Stimulated activated CD8-positive, alpha-beta memory T cell treated with anti-CD3 and anti-CD28 coated beads, Interleukin-7, amount 100 ng/mL, for 24 hours (primary cell): ENCODE measurements at places on chromosomes 4 and X.

DNA sequence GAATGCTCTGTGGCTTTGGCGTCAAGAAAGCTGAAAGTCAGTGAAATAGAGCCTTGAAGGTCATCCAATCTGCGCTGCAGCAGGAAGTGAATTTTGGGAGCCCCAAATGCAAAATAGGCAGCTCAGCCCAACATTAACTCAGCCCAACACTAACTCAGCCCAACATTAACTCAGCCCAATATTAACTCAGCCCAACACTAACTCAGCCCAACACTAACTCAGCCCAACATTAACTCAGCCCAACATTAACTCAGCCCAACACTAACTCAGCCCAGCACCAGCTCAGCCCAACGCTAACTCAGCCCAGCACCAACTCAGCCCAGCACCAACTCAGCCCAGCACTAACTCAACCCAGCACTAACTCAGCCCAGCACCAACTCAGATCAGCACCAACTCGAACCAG lies 71.5 kb downstream of the SORBS2 start:
- DNase-seq = no peak

- no peak for DNase-seq
Observed at GRCh38 chrX:26442340-26442739, 226.4 kb downstream of the MAGEB5 start.

DNA sequence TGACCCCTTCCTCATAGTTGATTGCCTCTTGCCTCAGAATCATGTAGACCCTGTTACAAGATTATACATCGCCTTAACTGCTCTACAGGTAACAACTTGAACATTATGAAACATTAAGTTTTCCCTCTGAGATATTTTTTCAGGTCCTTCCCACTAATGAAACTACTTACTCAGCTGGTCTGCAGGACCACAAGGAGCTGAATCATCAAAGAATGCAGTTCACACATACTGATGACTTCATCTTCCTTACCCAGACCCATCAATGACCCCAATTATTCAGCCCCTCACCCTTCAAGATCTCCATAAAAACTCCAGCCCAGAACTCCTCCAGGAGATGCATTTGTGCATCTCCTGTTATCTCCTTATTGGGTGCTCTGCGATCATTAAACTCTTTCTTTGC lies 720.9 kb downstream of the RAPGEF2 start:
- no peak for DNase-seq

DNA sequence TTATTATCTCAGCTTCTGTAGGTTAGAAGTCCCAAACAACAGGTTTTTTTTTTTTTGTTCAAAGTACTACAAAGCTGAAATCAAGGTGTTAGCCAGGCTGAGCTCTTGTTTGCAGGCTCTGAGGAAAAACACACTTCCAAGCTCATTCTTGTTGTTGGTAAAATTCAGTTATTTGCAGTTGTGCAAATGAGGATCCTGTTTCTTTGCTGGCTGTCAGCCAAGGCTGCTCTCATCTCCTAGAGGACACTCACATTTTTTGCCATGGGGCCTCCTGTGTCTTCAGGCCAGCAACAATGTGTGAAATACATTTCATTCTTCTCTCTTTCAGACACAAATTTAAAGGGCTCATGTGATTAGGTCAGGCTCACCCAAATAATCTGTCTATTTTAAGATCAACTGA lies 60.3 kb upstream of the HSD17B10 start:
- DNase-seq = no peak

- no peak for DNase-seq
Observed at GRCh38 chr4:40845154-40845835, 95.5 kb downstream of the NSUN7 start.

DNA sequence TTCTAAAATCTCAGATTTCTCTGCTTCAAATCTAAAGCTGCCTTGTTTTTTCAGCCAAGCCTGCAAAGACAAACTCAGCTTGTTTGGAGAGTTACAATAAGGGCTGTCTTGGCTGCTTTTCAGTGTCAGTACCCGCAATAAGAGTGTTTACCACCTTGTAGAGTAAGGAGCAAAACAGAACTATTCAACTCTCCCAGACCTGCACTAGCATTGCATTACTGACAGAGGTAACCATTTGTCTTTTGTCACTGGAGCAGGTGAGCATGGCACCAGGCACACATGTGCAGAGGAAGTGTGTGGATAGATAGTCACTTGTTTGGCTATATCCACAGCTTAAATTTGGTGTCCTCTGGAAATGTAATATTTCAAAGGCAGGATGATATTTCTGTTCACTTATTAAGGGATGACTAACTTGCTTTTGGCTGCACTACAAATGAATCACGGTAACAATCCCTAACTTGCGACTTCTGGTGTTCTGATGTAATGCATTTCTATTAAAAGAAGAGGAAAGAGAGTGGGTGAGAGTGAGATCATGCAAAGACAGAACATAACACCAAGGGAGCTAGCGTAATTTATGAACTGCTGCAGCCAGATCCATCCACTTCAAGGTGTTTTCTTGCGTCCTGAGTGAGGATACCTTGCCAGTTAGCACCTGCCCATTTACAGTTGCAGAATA lies 38.6 kb downstream of the PTCHD1 start:
- DNase-seq = no peak

GRCh38 chr4:145788755-145789154 lies 108.8 kb downstream of the C4orf51 start:
- DNase-seq = no peak

DNA sequence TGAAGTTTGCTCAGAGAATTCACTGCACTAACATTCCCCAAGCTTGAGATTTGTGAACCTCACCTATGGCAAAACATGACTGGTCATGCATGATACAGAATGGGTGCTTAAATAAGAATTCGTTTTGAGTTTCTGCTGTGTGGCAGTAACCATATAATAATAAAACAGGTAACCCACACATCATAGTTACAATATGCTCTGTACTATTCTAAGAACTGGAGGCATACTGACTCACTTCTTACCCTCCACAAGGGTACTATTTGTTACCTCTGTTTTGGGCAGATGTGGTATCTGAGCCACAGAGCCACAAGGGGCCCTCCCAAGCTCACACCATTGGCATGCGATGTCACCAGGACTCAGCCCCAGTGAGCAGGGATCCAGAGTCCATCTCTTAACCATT lies 17.6 kb downstream of the SLC2A9 start:
- no peak for DNase-seq

GRCh38 chrX:148926371-148926770 lies 426.0 kb downstream of the AFF2 start:
- no peak for DNase-seq

GRCh38 chr4:74415602-74416300 lies 29.2 kb upstream of the AREG start:
- DNase-seq = no peak

DNA sequence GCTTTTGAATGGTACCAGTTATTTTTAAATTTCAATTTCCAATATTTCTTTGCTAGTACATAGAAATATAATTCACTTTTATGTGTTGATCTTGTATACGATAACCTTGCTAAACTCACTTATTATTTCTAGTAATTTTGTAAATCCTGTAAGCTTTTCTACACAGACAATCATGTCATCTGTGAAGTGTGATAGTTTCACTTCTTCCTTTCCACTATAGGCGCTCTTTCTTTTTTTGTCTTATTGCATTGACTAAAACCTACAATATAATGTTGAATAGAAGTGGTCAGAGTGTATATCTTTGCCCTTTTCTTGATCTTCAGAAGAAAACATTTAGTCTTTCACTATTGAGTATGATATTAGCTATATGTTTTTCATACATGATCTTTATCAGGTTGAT lies 76.6 kb downstream of the ZNF182 start:
- DNase-seq = no peak

DNA sequence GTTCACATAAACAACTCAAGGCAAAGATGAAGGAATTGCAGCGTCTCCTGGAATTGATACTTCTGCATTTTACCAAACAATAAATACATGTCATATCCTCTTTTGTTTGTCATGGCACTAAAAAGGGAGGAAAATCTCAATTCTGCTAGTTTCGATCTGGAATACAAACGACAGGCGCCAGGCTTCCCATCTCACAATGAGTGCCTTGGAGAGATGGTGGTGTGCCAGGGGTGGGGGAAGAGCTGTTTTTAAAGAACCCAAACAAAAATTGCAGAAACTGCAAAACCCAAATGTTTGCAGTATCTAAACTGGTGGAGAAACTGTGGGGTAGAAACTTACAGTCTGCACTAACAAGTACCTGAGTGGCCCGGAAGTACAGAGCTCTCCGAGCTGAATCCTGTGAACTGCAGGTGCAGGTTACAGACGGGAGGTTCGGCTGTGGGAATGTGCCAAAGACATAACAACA lies 53.0 kb upstream of the KLF3 start:
- no peak for DNase-seq

GRCh38 chr4:183541752-183542040 lies 36.8 kb downstream of the ING2 start:
- no peak for DNase-seq

- DNase-seq = no peak
Observed at GRCh38 chrX:124441971-124442590, 95.7 kb downstream of the SH2D1A start.

DNA sequence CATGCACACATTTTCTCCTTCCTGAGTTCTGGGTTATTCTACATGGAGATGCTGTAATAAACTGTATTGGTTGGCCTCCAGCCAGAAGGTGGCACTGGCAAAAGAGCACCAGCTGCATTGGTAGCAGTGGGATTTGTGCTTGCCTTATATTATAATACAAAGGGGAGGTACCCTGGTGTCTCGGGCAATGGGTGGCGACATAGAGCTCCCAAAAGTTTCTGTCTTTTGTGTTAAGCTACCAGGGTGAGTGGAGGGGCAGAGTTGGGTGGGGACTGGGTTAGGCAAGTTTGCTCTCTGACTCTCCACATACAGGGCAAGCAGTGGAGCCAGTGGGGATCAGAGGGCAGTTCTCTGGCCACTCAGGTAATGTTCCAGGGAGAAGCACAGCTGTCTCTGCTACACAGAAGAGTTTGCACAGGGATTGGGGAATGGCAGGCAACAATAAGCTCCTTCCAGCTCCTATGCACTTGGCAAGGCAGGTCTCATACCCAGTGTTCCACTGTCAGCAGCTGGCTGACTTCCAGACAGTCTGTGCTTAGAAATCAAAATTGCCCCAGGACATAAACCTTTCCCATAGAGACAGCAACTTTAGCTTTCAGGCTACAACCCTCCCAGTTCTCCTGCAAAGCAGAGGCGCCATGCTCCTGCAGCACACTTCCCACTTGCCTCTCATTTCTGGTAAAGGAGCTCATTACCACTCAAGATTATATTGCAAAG lies 463.9 kb upstream of the PCDH7 start:
- DNase-seq = no peak

GRCh38 chr4:47672696-47673095 lies 165.2 kb downstream of the CORIN start:
- no peak for DNase-seq

DNA sequence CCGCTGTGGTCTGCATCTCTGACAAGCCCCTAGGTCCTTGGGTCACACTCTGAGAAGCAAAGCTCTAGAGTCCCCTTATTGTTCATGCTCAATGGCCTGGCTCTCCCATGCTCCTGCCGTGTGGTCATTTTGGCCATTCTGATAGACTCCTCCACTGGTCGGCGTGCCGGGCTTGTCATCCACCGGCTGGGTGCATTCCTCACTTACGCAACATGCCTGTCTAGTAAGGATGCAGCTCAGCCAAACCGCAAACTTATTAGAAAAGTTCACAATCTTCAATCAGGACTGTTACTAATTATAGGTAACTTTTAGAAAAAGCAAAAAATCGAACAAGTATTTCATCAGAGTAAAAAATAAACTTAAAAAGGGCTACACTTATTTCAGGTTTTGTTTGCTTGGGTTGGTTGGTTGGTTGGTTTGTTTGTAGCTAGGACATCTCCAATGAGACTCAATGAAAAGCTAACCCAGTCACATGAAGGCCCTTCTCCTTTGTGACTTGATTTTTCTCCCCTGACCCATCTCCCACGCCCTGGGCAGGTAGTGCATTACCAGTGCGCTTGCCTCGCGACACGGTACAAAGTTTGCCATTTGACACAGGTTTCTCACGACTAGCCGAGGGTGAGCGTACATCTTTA lies 41.0 kb downstream of the IRF2 start:
- DNase-seq = no peak

DNA sequence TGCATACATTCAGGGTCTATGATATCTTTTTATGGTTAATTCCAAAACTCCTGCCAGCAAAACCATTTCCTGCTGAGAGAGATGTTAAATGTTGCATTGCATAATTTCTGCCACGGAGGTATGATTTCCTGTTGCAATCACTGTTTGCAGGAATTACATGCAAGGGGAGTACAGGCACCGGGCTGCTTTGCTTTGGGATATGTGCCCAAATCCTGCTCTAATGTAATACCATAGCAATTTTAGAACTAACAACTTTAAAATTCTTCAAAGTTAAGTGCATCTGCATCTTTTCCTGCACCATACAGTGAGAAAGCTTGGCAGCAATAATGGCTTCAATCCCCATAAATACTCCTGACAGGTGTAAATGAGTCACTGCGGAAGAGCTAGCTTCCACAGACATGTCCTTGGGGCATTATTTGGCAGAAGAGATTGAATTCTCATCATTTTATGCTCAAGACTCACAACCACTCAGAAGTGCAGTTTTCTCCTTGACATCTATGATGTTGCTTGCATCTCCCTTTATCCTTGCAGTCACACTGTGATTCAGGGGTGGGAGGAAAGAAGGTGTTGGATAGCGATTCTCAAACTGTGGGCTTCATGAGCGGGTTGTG lies 29.6 kb downstream of the TRIM2 start:
- DNase-seq = no peak

GRCh38 chr4:2256156-2256731 lies 5.7 kb downstream of the MXD4 start:
- no peak for DNase-seq

GRCh38 chrX:3585719-3586118 lies 127.7 kb downstream of the PRKX start:
- DNase-seq = no peak

- DNase-seq = no peak
Observed at GRCh38 chrX:53188763-53189162, 36.2 kb downstream of the KDM5C start.

GRCh38 chr4:136124251-136124745 lies 1408.0 kb downstream of the PCDH18 start:
- no peak for DNase-seq

- no peak for DNase-seq
Observed at GRCh38 chrX:130758072-130758471, 144.9 kb downstream of the ENOX2 start.

- DNase-seq = no peak
Observed at GRCh38 chrX:121036137-121036536, 11.3 kb upstream of the GLUD2 start.

DNA sequence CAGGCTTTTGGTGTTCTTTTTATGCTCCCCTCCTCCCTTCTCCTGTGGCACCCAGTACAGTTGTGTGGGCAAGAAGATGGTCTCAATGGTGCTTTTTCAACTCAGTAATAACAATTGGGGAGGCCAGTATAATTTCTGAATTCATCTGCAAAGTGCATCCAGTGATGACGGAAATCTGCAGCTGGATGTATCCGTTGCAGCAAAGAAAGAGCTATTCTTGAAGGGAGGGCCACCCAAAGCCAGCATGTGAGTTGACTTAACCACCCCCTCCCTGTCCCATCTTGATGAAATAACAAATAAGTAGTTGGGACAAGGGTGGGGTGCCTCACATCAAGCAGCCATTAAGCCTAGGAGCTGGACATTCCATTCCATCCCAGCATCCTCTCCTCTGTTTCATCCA lies 30.7 kb downstream of the TSC22D3 start:
- DNase-seq = no peak

- no peak for DNase-seq
Observed at GRCh38 chr4:53103481-53103880, 241.4 kb downstream of the RASL11B start.
